Activated CD4-positive, CD25-positive, alpha-beta regulatory T cell treated with anti-CD3 and anti-CD28 coated beads, Interleukin-2, amount 50 U/mL, for 72 hours (primary cell): ENCODE measurements at places on chromosomes 7 and 10.
A peak's percentile ranks its signal among the peaks of the same experiment; 100 is the strongest.

- no peak for DNase-seq
Measured at GRCh38 chr10:111984057-111984456, 199.5 kb downstream of the GPAM start.

DNA sequence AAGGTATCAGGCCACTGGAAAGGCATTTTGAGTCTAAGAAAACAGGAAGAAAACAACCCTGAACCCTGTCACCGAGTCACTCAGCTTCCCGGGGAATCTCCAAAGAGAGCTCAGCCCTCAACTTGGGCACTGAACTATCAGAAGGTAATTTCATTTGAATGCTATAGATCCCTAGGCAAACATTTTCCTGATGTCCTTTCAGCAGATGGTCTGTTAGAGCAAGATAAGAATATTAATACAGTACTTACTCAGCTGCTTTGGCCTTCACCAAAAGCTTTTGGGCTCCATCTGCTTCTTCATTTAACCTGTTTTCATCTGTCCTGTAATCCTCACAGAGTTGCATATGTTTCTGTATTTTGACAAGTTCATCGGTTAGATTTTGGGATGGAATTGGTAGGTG lies 34.2 kb upstream of the LAMB1 start:
- no peak for DNase-seq

GRCh38 chr10:124550293-124551034 lies 88.8 kb downstream of the LHPP start:
- no peak for DNase-seq

GRCh38 chr10:123565691-123566660 lies 100.2 kb upstream of the GPR26 start:
- DNase-seq: no peak

GRCh38 chr7:101519324-101520023 lies 109.6 kb downstream of the MYL10 start:
- DNase-seq: no peak

DNA sequence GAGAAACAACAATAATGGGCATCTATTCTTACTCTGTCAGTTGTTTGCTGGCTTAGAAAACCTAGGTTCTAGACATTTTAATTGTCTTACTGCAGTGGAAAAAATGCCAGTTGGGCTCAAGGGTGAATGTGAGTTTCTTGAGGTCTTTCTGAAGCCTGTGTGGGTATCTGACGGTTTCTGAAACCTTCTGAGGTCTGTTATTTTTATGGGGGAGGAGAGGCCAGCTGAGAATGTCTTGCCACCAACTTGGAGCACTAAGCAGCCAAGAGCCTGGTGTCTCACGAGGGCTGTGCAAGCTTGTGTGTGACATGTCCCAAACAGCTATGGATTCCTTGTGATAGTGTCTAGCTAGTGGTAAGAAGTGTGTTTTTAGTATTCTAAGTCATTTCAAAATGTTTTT lies 24.2 kb upstream of the DDC start:
- no peak for DNase-seq

DNA sequence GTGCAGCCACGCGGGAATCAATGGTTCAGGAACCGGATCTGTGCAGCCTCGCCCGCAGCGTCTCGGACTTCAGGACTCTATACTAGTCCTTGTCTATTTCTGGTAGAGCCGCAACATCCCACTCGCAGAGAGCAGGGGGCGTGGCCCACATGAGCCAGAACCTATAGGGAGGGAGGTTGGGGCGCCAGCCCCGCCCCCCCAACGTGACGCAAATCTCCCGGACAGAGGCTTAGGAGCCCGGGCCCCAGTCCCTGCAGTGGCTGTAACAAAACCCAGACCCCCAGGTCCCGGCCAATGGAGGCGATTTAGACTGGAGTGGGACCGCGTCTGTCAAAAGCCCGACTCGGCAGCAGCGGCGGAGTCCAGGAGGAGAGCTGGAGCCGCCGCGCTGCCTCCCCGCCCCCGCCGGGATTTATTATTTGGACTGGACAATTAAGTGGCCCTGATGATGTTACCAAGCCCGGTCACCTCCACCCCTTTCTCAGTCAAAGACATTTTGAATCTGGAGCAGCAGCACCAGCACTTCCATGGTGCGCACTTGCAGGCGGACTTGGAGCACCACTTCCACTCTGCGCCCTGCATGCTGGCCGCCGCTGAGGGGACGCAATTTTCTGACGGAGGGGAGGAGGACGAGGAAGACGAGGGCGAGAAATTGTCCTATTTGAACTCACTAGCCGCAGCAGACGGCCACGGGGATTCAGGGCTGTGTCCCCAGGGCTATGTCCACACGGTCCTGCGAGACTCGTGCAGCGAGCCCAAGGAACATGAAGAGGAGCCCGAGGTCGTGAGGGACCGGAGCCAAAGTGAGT lies at the start of gene NKX2-3:
NKX2-3 (plus strand) TSS at position 256 of the 809 bp plus-strand sequence; CDS start at position 446, 190 bp downstream.
- peak; percentile 49 for DNase-seq

DNA sequence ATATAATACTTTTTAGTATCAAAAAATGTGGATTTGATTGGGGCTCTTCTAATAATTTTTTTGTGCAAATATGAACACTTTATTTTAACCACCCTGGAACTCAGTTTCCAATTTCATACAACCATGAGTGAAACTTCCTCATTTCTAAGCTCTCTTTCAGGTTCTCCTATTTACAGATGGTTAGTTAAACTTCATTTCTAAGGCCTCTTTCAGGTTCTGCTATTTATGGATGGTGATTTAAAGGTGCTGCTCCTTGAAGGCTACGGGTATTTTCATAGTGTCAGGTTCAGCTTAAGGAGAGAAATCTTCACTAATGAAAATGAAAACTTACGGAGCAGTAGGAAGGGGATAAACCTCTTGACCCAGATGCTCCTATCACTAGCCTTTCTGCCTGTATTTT lies 568.3 kb downstream of the KIF20B start:
- no peak for DNase-seq

GRCh38 chr7:141356161-141356560 lies 195.0 kb upstream of the AGK start:
- DNase-seq: no peak

- DNase-seq: no peak
Measured at GRCh38 chr10:66931340-66931948, 5.6 kb downstream of the LRRTM3 start.
